CD4-positive, alpha-beta T cell treated with Interleukin-6 for 4 hours (primary cell): ENCODE measurements at places on chromosomes 7 and 10.

DNA sequence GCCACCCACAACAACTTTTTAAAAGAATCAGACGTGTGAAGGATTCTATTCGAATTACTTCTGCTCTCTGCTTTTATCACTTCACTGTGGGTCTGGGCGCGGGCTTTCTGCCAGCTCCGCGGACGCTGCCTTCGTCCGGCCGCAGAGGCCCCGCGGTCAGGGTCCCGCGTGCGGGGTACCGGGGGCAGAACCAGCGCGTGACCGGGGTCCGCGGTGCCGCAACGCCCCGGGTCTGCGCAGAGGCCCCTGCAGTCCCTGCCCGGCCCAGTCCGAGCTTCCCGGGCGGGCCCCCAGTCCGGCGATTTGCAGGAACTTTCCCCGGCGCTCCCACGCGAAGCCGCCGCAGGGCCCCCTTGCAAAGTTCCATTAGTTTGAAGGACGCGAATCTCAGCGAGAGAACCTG lies 461 bp upstream of the HTRA1 start:
- no peak for DNase-seq

DNA sequence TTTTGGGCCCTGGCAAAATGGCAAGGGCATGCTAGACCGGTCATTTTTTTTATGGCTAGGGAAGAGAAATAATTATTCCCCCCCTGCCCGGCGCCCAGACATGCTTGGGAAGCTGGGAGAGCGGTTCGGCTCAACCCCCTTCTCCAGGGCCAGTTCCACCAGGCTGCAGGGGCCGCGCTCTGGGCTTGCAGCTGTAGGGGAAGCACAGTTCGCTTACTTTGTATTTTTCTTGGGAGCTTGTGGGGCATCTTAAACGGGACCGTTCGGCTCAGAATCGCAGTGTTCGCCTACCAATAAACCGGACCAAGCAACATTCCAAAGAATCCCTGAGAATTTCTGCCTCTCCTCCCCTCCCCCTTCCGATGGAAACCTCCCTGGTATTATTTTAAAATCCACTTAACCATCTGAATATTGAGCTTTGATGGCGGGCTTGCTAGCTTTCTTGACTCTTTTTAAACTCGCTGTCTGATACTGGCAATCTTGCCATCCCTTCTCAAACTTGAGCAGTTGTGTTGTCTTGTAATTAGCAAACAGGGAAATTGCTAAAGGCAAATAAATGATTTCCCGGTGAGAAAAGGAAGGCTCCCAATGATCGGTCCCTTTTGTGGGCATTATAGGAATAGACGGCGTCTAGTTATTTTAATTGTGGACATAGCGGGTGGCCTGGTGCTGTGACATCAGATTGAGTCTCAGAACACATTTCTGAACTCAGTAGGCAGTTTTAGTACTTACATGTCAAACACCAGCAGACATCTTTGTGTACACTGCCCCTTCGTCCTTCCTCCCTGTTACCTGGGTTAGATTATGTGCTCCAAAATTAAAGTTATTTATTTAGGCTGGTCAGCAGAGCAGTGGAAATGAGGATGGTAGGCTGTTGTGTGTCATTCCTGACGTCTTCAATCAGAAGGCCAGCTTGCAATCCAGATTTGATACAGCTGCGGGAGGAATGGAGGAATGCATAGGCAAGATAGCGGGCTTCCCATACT lies 3.4 kb downstream of the TCF7L2 start:
- DNase-seq = no peak

DNA sequence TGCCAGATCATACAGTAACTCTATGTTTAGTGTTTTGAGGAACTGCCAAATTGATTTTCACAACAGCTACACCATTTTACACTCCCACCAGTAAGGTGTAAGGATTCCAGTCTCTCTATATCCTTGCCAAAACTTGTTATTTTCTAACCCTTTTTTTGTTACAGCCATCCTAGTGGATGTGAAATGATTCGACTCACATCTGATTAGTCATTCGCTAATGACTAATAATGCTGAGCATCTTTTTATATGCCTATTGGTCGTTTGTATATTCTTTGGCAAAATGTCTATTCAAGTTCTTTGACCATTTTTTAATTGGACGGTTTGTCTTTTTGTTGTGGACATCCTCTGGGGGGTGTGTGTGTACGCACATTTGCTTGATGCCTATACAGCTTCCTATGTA lies 142.8 kb downstream of the DGKB start:
- no peak for DNase-seq

- DNase-seq = no peak
These were observed 59.8 kb downstream of the SLC25A40 start for GRCh38 chr7:87816389-87816788.

DNA sequence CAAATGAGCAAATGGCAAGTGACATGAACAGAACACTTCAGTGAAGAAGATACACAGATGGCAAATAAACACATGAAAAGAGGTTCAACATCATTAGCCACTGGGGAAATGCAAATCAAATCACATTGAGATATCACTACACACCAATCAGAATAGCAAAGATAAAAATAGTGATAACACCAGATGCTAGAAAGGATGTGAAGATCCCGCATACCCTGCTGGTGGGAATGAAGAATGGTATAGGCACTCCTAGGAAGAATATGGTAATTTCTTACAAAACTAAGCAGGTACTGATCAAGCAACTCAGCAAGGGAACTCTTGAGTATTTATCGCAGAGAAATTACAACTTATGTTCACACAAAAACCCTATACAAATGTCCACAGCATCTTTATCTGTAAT lies 11.2 kb downstream of the LAMB4 start:
- DNase-seq = no peak

GRCh38 chr10:4546500-4546899 lies 279.5 kb upstream of the AKR1E2 start:
- no peak for DNase-seq

- DNase-seq = no peak
These were observed 124.9 kb downstream of the SND1 start for GRCh38 chr7:127776776-127777386.

DNA sequence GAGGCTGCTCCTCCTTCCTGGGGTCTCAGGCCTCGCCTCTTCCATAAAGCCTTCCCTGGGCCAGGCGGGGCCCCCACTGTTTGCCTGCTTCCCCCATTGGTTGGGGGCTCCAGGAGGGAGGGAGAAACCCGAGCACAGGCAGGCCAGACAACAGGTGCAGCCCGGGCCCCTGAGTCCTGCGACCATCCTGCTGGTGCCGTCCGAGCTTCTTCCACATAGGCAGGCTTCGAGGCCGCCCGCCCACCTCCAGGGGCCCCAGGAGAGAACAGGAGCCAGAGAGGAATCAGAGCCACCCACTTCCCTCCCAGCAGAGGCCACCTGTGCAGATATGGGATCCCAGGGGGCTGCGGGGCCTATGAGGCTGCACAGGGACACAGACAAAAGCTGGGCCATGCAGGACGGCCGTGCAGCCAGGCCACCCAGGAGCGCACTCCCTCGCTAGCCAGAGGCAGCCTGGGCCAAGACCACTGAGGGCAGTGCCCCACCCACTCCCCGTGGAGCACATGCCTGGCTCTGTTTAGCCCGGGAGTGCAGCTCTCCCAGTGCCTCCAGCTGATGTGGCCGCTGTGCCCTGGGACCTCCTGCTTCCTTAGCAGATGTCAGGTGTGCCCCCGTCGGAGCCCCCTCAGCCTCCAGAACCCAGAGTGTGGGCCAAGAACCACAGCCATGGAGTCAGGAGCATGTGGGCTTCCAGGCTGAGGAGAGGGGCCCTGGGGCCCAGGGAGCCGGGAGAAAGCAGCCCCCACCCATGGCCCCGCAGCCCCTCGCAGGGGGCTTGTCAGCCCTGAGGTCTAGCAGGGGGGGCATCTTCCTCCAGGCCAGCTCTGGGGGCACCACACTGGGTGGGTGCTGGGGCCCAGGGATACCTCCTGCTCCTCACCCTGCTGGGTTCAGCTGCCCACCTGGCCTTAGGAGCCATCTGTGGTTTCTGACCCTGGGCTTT lies 59.9 kb upstream of the INPP5A start:
- DNase-seq = no peak

- DNase-seq = no peak
These were observed 101.2 kb downstream of the GRB10 start for GRCh38 chr7:50681432-50682045.

GRCh38 chr10:66782776-66783175 lies 143.1 kb upstream of the LRRTM3 start:
- no peak for DNase-seq

GRCh38 chr7:81694711-81695110 lies 75.1 kb downstream of the HGF start:
- DNase-seq = no peak

DNA sequence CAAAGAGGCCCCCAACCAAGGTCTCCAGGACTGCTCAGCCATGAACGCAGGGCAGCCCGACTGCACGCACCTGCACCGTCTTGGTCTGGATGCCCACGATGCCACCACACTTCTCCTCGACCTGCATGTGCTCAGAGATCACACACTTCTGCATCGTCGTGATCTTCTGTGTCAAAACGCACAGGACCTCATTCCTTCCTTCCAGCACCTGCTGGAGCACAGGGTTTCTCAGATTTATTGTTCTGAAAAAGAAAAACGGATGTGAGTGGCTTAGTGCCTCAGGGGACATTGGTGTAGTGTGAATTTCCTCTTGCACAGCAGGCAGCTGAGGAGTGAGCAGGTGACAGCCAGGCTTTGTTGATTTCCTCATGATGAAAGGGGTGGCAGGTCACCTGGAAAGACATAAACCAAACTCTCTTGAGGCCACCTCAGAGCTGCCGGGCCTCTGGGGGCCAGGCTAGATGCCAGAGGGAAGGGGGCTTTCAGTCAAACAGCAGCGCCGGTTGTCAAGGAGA lies 38.2 kb downstream of the GSDME start:
- DNase-seq = no peak

- DNase-seq = peak; percentile 80
These were observed 1.2 kb upstream of the LZTS2 start for GRCh38 chr10:100998183-100998990.

GRCh38 chr10:4691776-4692175 lies 134.2 kb upstream of the AKR1E2 start:
- DNase-seq = no peak

GRCh38 chr10:124991835-124992234 lies 49.9 kb downstream of the ZRANB1 start:
- no peak for DNase-seq

- DNase-seq = no peak
These were observed 22.6 kb downstream of the CSGALNACT2 start for GRCh38 chr10:43160921-43161255.

- no peak for DNase-seq
These were observed 16.3 kb upstream of the GATA3 start for GRCh38 chr10:8037941-8038894.

- no peak for DNase-seq
These were observed 217.1 kb downstream of the PRPF18 start for GRCh38 chr10:13803566-13804554.

DNA sequence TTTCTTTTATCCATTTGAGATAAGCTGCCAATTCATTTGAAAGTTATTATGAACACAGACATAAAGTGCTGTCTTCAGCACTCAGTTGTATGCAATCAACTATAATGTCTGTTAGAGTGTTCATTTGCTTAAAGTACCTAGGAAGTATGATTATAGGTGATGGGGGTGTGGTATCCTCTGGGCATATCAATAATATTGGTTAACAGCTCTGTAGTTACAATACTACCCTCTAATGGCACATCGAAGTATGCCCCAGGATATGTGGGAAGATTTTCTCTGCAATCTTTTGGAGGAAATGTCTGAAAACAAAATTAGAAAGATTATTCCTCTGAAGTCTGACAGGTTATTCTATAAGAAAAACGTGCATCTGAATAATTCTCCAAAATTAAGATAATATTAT lies 429.7 kb downstream of the ARL4A start:
- DNase-seq = no peak

GRCh38 chr7:67489881-67490280 lies 493.2 kb downstream of the TYW1 start:
- DNase-seq = no peak

DNA sequence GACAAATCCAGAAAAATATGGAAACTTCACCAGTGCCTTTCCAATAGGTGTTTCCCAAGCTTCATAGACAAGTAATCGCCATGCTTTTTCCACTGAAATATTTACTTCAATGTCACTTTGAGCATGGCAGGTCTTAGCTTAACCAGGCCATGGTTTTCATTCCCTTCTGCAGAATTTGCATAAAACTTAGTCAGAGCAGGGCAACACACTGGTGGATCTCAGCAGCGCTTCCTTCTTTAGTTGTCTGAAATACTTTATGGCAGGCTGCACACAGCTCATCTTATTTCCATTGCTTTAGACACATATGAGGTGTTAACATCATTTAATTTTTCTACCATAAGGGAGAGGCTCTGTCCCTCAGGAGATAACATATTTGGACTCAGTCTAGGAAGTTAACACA lies 102.9 kb upstream of the AHR start:
- DNase-seq = no peak

DNA sequence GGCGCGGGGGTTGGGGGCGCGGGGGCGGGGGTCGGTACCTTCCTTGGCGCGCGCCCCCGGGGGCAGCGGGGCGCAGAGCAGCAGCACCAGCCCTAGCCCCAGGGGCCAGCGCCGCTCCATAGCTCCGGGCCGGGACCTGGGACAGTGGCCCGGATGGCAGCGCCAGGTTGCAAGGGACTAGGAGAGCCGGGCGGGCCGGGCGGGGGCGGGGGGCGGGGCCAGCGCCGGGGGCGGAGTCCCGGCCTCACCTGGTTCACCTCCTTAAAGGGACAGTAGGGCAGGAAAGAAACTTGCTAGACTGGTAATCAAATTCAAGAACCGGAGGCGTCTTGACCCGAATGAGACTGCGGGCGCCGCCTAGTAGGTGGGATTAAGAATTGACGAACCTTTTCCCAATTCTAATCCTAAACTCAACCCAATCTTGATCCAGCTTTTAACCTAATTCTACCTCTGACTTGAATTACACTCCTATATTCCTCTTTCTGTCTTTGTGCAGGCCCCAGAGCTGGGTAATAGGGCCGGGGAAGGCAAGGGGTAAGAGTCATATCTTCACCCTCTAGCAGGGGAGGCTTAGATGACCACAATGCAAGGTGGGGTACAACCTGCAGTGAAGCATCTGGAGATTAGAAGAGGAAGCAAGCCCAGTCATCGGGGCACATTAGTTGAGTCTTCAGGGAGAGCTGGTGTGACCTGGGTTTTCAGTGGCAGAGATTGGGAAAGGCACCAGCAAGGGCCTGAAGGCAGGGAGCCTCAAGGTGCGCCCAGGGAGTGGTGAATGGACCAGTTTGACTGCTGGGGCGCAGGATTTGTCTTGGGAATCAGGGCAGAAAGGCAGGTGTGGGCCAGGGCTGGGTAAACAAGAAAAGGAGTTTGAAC lies at the start of gene EPHA1:
Gene EPHA1, minus strand, starts transcription at position 171 of the 876 bp plus-strand sequence. Its CDS starts 51 bp downstream, at position 120.
- peak; percentile 84 for DNase-seq

- DNase-seq = no peak
These were observed 29.1 kb downstream of the FAS start for GRCh38 chr10:89019569-89020327.
